ENCODE measurements at places on chromosomes 1 and 21. TPM values are rescaled to one million over a fixed set of nuclear protein-coding genes. Genes with fewer than 3 reads are reported as not detected.

GRCh38 chr1:40185951-40186864 lies 25.0 kb downstream of the RLF start:
- no peak for DNase-seq

- DNase-seq = peak; percentile 8
Measured at GRCh38 chr1:15273274-15273673, 26.3 kb downstream of the FHAD1 start.

DNA sequence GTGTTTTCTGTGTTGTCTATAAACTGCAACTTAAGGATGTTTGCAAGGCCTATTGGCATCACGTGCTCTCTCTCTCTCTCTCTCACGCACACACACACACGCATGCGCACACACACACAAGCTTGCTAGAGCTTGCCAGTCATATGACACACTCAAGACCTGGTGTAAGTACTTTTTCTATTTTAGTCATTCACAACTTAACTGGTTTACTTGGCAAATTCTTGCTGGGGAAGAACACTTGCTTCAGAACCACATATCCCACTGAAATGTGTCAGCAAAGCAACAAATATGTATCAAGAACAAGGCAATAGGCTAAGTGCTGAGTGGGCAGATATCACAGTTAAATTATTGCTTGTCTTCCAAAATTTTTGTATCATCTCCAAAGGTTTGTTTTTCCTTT lies 107.8 kb downstream of the DISC1 start:
- no peak for DNase-seq

DNA sequence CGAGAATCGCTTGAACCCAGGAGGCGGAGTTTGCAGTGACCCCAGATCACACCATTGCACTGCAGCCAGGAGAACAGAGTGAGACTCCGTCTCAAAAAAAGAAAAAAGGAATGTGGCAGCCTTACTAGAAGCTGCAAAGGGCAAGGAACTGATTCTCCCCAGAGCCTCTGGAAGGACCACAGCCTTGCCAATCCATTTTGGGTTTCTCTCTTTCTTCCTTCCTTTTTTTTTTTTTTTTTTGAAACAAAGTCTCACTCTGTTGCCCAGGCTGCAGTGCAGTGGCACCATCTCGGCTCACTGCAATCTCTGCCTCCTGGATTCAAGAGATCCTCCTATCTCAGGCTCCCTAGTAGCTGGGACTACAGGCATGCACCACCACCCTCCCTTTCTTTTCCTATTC lies 9.9 kb upstream of the IFNGR2 start:
- DNase-seq = no peak

Gene ADGRL2
- total RNA-seq = 76.3 TPM

Gene TMEM52
- not detected for total RNA-seq

- DNase-seq = no peak
Measured at GRCh38 chr1:175935166-175935565, 191.8 kb upstream of the TNR start.

- no peak for DNase-seq
Measured at GRCh38 chr1:14939527-14940284, 213.8 kb upstream of the TMEM51 start.

Gene NR5A2
- total RNA-seq = not detected

DNA sequence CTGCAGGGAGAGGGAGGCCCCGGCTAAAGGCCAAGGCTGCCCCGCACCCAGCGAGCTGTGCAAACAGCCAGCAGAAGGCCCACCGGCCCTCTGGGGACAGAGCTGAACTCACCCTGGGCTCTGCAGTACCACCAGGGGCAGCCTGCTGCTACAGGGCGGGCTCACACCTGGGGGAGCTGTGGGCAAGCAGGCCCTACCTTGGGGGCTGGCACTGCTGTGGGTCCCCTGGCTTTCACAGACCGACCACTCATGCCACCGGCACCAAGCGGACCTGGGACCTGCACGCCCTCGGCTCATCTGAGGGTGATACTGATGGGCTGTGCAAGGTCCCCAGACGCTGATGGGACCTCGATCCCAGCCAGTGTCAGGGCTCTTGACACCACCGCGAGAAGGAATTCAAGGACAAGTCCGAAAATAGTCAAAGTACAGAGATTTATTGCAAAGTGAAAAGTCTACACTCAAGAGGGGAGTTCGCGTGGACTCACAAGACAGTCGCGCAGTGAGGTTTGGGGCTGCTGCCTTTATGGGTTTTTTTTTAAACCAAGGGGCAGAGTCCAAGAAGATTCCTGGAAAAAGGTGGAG lies 61.0 kb upstream of the ADARB1 start:
- DNase-seq = no peak

- DNase-seq = peak; percentile 97
Measured at GRCh38 chr1:201275253-201275666, 8.0 kb upstream of the PKP1 start.

DNA sequence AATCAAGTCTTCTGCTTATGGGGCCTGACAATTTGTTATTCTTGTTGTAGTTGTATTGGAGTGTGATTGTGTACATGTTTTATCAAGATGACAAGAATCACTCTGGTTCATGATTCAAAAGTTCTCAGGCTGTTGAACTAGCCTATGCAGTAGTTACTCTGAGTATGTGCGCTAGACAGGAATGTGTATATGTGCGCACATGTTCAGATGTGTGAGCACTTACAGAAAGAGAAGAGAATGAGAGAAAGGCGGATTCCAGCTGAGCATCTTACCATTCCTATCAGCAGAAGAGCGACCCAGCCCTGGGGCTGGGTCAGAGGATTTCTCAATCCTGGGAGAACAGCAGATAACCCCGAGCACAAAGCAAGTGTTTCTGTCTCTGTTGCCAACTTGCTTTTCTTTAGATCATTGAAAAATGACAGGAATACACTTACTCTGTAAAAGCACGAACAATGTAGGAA lies 110.8 kb upstream of the HOOK1 start:
- DNase-seq = no peak

DNA sequence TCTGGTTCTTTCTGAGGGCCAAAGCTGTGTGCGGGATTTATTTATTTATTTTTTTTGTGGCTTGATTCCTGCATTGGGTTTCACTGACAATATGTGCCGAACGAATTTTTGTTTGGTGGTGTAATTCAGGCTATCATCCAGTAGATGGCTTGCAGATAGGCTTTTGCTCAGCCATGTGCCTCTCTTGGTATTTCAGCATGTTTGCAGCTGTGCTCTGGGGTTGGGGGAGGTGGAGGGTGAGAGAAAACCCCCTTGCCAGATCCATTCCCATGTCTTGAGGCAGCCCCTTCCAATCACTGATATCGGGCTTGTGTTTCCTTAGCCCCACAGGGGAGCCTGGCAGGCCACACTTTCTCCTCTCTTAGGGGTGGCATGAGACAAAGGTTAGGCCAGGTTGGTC lies 302.4 kb downstream of the PTGER3 start:
- DNase-seq = no peak

DNA sequence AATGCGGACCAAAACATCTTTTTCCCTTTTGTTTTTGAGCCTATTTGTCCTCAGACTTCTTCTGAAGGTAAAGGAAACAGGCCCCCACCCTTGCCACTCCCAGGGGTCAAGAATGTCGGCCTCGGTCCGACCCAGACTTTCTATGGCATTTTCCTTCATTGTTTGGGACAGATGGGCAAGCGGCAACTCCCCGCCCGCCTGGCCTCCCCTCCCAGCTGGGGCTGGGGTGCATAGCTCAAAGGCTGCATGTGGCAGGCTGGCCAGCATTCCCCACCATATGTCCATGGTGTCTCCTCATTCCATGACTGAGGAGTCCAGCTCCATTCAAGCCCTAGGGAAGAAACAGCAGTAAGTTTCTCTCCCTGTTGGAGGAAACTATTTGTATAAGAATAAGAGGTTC lies 29.4 kb upstream of the TSPEAR start:
- DNase-seq = peak; percentile 77

- no peak for DNase-seq
Measured at GRCh38 chr1:181557313-181557712, 74.0 kb downstream of the CACNA1E start.

GRCh38 chr1:116128664-116129063 lies 17.5 kb downstream of the MAB21L3 start:
- no peak for DNase-seq

DNA sequence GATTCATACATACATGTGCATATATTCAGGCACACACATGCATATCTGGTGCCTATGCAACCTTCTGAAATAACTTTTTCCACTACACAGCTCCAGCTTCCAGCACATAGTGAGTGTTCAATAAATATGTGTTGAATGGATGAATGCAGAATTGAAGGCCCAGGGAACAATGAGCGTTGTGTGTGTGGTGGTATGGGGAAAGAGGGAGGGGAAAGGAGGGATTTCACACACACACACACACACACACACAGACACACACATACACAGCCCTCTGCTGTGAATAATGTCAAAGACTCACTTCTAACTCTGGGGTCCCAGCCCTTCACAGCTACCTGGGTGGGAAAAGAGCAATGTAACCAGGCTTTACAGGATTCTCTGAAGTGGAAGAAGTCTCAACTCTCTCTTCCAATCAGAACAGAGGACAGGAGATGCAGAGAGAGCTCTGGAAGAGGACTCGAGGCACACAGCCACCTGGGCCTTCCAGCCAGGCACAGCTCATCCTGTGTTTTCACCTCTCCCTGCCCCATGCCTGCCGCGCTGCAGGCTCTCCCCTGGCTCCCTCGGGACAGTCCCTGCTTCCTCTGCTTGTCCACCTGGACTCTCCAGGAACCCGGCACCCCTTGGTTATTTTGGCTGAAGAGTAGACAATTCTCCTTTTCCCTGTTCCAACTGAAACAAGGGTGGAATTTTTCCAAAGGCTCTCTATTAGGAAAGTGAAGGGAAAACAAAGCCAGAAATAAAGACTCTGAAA lies 5.4 kb upstream of the IGSF8 start:
- DNase-seq = no peak

DNA sequence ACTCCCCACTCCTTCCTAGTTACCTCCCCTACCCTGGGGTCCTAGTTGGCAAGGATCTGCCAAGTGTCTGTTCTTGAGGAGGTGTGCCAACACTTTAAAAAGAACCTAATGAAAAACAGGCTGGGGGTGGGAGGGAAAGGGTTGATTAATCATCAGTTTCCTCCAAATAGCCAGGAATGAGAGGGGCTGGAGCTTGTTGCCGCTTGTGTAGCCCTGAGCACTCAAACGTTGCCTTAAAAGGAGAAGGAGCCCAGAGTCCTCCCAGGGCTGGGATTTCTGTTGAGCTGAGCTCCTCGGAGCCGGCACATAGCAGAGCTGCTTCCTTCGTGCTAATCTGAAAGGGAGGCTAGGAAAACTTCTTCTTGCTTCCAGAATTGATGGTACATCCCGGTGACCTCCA lies 15.9 kb downstream of the SHISA4 start:
- no peak for DNase-seq

DNA sequence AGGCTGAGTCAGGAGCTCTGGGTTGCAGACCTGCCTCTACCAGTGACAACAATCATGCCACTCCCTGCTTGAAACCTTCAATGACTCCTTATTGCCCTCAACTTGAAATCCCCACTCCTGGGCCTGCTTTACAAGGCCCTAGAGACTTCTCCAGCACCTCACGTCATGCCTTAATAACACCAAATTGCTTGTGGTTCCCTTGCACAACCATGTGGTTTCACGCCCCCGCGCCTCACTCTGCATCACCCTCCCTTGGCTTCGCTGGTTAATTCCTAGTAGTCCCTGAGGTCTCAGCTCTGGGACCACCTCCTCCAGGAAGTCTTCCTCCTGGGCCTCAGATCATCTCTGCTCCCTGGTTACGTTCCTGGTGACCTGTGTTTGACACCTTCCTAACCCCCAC lies 33.0 kb downstream of the EPHA2 start:
- no peak for DNase-seq

Gene PLEKHO1
- 52.2 TPM for total RNA-seq

Gene VTCN1
- not detected for total RNA-seq

DNA sequence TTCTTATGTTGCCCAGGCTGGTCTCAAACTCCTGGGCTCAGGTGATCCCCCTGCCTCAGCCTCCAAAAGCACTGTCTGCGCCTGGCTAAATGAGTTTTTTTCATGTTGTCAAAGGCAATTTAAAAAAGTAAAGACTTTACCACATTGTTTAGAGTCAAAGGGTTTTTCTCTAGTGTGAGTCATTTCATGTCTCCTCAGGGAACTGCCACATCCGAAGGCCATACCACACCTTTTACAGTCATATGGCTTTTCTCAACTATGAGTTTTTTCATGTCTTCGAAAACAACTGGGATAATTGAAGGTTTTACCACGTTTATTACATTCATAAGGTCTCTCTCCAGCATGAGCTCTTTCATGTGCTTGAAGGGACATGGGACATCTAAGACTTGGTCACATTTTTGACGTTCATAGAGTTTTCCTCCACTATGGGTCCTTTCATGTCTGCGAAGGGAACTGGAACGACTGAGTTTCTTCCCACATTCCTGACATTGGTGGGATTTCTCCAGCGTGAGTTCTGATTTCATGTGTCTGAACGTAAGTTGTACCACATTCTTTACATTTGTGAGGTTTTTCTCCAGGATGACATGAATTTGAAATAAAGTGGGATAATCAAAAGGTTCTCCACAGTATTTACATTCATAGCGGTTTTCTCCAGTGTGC lies 65.6 kb downstream of the UCHL5 start:
- no peak for DNase-seq

DNA sequence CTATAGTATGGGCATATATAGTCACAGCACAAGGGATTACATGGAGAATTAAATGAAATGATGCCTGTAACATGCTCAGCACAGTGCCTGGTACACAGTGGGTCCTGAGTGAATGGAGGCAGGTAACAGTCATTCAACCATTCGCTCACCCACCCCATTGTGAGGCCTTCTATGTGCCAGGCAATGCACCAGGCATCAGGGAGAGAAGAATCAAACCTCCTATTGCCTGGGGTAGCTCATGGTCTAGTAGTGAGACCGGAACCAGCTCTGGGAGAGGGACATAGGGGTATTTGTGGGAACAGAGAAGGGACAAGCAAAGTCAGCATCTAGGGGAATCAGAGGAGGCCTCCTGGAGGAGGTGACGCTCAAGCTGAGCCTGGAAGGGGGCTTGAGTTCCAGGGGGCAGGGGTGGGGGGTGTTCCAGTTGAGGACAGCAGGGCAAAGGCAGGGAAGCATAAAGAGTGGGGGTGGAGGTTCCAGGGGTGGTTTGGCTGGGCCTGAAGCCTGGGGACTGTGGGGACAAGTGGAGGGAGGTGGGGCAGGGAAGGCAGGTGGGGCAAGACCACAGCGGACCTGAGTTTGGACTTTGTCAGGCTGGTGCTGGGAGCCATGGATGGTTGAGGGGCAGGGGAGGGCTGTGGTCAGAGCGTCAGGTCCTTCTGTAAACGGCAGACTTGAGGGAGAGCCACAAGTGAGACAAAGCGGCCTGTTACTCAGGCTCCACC lies 591.6 kb downstream of the PTPRU start:
- no peak for DNase-seq

DNA sequence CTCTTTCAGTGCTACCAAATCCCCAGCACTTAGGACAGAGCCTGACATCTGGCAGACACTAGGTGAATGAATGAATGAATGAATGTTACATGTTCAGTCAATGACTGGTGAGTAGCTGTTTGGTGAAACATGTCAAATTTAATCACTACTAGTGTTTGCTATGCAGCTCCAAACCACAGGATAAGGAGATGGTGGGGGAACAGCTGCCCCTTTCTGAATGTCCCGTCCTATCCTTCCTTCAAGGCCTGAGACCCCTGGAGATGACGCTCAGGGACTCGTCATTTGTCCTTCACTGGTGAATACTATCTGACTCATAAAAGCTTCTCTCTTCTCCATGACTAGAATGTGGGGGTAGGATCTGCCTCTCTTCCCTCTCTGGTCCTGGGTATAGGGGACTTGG lies 175.4 kb downstream of the HIVEP3 start:
- no peak for DNase-seq
